T-helper 1 cell (primary cell): ENCODE measurements at places on chromosomes 5 and 9.

- DNase-seq = no peak
These were observed 50.0 kb downstream of the NACC2 start for GRCh38 chr9:136044971-136045594.

DNA sequence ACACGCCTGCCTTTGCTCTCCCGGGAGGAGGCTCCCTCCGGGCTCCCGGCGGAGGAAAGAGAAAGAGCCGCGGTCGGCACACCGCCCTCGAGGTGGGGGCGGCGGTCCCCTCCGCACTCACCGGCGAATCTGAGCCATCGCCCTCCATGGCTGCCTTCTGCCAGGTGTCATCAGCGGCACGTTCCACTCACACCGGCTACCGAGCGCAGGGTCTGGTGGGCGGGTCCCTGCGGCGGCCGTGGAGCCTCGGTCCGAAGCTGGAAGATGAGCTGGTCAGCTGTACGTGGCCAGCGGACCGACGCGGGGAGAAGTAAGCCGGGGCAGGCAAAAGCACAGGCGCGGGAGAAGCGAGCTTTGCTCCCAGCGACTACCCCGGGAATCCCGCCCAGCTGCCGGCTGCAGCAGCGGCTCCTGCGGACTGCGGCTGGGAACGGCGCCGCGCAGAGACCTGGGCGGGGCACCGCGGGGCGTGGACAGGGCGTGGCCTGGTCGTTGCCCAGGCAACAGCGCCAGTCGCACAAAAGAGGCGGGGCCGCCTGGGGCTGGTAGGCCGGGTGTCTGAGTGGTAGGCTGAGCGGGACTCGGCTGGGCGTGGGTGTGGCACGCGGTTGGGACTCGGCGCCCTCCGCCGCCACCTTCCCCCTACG, at the start of gene TRIM36:
Gene TRIM36, minus strand, starts transcription at position 422 of the 647 bp plus-strand sequence. Its CDS starts 274 bp downstream, at position 148.
- DNase-seq = peak; percentile 91

DNA sequence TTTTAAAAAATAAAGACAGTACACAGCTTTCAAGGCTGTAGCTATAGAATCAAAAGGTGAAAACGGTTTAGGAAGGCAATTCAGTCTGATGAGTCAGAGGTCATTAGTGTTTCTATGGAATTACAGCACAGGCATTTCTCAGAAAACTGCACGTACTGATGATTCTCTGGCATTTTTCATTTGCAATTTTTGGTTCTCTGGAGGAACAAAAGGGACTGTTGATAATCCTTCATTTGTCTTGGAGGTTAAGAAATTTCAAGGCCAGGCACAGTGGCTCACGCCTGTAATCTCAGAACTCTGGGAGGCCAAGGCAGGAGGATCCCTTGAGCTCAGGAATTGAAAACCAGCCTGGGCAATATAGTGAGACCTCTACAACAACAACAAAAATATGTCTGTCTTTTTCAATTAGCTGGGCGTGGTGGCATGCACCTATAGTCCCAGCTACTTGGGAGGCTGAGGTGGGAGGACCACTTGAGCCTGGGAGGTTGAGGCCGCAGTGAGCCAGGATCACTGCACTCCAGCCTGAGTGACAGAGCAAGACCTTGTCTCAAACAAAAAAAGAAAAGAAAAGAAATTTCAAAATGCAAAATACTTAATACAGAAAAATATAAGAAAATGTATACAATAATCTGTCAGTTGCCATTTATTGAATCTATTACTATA, 27.3 kb downstream of the NR6A1 start:
- no peak for DNase-seq

GRCh38 chr5:131413605-131414559, 150.0 kb downstream of the CDC42SE2 start:
- no peak for DNase-seq

GRCh38 chr5:74282490-74282889, 358.0 kb downstream of the ENC1 start:
- no peak for DNase-seq

DNA sequence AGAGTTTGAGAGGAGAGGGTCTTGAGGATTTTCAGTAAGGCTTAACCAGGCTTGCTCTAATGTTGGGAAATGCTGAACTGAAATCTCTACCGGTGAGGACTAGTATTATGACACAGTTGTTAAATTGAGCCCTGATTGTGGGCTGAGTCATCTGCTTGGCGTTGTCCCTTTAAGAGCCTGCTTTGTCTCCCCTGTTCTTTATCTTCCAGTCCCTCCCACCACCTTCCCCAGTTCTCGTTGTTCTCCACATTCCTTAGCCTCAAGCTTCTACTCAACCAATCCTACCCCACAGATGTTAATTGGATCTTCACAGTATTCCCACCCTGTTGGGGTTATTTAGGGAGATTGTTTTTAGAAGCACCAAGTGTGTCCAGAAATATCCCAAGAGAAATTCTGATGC, 57.6 kb downstream of the ANKRD55 start:
- no peak for DNase-seq

- no peak for DNase-seq
These were observed 69.5 kb upstream of the GARNL3 start for GRCh38 chr9:127194881-127195713.

DNA sequence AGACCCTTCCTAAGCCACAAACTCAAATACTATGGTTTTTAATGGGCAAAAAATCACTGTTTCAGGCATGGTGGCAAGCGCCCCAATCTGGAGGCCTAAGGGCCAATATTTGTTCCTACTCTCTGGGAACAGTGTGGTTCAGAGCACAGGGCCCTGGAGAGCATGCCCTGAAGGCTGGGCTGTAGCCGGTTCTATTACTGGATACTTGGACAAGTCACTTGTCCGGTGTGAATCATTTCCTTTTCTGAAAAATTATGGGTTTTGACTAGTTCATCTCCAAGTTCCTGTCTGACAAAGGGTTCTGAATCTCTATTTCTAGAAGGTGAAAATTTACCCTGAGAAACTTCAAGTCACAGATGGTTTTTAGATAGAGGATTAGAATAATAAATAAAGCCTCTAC, 75.0 kb downstream of the OTULIN start:
- DNase-seq = no peak

GRCh38 chr9:130707225-130707976, 13.8 kb downstream of the EXOSC2 start:
- DNase-seq = peak; percentile 57

- no peak for DNase-seq
These were observed 6.5 kb upstream of the EGFL7 start for GRCh38 chr9:136656183-136656738.

DNA sequence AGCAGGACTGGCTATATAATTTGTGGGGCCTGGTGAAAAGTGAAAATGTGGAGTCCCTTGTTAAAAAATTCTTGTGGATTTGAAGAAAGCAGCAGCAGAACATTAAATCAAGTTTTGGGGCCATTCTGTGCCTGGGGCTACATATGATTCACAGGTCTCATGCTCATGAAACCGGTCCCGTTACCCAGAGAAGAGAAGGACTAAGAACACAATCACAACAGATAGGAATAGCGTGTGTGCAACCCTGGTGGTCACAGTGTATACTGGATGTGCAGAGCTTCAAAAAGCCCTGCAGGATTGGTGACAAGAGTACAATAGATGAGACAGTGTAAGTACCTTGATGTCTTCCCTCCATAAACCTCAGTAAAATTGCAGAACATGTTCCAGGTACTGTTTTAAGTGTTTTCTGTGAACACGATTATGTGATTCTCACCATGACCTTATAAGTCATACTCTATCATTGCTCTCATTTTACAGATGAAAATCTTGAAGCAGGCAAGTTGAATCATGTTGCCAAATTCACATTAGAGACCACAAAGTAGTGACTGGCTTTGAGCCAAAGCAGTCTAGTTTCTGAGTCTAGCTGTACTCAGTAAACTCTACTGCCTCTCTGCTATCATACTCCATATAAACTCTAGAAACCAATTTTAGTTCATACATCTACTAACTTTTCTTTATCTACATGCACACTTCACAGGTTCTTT, 636.5 kb downstream of the TAF11L14 start:
- no peak for DNase-seq

DNA sequence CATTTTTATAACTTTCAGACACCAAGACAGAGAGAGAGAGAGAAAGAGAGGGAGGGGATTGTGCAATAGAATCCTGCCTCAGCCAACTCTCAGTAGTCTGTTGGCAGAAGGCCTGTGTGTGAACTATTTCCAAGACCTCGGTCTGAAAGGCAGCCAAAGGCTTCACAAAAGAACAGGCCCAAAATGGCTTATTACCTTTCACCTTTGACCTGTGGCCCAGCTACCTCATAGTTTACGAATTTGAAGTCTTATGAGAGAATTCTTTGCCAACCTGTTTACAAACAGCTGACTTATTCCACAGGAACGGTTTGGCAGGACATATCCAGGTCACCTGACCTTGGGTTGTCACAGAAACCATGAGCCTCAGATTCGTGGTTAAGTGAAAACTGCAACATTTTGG, 48.6 kb downstream of the NR2F1-AS1 start:
- DNase-seq = no peak

DNA sequence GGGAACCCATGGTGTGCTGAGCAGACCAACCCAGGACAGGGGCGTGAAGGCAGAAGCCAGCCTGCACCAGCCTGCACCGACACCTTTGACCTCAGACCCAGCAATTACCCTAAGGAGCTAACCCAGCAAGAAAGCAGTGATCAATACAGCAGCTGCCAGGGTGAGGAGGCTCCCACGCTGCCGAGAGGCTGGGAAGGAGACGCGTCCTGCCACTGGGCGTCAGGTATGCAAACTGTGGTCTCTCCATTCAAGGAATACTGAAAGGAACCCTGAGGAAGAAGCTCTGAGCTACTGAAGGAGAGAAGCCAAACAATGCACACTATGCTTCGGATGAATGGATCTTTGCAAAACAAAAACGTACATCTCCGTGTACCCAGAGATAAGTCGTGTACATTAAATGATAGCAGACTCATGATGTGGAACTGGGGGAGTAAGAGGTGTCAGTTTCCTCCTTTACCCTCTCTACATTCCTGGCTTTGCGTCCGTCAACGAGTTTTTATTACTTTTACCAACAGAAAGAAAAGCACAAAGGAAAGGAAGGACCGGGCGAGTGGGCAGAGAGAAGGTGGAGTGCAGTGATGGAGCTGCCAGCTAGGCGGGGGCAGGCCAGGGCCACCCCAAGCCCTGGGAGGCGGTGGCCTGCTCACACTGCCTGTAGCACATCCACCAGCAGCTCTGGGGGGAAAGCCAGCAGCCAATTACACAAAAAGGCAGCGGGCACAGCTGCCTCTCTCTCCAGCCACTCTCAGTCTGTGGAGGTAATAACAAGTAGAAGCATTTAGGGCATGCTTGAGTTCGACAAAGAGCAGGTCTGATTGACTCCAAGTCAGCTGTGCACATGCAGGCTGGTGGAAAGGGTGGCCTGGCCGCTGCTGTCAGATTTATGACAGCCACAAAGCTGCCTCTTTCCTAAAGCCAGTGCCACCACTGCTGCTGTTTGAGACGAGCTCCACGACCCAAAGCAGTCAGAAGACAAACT, 29.3 kb downstream of the RASGEF1C start:
- DNase-seq = no peak

DNA sequence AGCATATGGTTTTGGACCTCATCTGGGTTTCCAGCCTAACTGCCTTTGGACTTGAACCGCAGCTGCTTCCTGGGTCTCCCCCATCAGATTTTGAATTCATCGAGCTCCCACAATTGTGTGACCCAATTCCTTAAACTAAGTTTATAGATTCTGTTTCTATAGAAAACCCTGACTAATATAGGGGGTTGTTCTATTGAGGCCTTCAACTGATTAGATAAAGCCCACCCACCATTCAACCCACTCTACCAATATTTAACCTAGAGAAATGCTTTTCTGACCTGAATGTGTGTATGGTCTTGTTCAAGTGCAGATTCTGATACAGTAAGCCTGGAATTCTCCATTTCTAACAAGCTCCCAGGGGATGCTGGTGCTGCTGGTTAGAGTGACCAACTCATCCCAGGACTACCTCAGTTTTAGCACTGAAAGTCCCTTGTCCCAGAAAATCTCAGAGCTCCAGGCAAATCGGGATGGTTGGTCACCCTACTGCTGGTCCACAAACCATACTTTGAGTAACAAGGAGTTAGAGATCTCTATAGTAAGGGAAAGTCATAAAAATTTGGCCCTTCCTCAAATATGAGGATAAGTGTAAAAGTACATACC, 31.7 kb upstream of the GNE start:
- no peak for DNase-seq

DNA sequence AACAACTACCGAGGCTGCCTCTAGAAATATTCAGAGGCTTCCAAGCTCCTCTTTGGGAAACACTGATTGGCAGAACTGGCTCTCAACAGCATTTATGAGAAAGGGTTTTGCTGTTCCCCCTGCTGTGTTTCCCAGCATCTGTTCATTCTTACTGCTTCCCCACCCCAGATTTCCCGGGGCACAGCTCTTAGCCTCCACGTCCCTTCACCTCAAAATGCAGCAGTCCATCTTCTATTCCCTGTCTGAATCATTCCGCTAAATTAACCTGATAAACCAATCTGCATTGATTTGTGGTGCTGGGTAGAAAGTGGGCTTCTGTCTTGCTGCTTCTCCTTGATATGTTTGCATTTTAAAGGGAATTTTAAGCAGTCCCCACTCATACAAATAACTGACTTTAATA, 67.4 kb downstream of the PLK2 start:
- DNase-seq = no peak

DNA sequence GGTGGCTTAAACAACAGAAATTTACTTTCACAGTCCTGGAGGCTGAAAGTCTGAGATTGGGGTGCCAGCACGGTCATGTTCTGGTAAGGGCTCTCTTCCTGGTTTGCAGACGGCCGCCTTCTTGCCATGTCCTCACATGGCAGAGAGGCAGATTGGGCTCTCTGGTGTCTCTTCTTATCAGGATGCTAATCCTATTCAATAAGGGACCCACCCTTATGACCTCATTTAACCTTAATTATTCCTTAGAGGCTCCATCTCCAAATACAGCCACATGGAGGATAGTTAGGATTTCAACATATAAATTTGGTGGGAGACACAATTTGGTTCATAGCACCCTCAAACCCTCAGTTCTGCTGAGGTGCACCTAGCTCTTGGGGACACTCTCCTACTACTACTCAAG, 180.4 kb downstream of the DAB2IP start:
- no peak for DNase-seq

DNA sequence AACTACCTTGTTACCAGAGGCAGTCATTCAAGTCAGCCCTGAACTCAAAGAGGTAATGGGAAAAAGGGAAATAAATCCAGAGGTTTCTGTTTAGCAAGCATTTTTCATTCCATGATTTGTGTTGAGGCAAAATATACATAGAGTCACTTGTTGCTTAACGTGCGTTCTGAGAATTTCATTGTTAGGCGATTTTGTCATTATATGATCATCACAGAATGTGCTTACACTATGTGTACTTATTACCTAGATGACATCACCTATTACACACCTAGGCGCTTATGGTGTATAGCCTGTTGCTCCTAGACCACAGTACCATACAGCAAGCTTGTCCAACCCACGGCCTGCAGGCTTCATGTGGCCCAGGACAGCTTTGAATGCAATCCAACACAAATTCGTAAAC, 36.2 kb downstream of the NUP214 start:
- no peak for DNase-seq

- no peak for DNase-seq
These were observed 131.5 kb upstream of the SV2C start for GRCh38 chr5:75951716-75952115.

- peak; percentile 45 for DNase-seq
These were observed at the start of gene C5orf63 for GRCh38 chr5:127072861-127073846. Gene C5orf63 (minus strand): TSS chr5:127073502. CDS start chr5:127058995, 14,507 bp downstream.

DNA sequence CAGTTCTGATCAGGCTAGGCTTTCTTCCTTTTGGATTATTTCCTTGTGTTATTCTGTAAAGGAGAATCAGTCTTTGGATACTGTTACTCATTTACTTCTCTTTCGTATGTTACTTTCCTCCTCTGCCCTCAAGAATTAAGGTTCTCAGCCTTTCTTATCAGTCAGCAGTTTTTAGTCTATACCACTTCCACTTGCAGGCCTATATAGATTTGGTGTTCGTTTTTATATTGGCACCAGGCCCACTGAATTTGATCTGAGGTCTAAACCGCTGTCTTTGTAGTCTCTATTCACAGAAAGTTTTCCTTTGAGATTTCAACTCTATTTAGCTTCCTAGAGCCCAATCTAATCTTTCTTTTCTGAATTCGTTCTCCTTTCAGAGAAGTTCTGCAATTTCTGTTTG, 62.8 kb downstream of the ERBIN start:
- no peak for DNase-seq
